Anterior cingulate cortex (tissue), 58 donors: ENCODE measurements at places on chromosomes 6 and 20.

DNA sequence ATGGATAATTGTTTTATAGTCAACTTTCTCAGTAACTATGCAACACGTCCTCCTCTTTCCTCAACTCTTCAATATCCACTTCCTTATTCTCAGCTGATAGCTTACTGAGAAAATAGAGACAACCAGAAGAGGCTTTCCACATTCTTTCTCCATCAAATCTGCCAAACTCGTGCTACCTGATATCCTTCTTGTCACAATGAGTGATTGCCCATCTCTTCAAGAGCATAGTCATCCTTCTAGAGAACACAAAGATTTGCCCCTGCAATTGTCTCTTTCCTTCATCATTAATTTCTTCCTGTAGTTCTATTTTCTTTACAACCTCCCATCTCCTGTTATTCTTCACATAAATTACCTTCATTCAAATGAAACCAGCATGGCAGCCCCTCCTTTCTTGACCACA is 75.9 kb upstream of the RGS17 start:
- no peak for DNase-seq

GRCh38 chr6:5250911-5251310 is 9.8 kb downstream of the LYRM4 start:
- no peak for DNase-seq

- no peak for DNase-seq
These were observed 32.2 kb upstream of the TULP1 start for GRCh38 chr6:35544769-35545361.

- no peak for DNase-seq
These were observed 51.1 kb upstream of the PREP start for GRCh38 chr6:105453968-105454367.

GRCh38 chr20:37381621-37382471 is 35.9 kb downstream of the SRC start:
- DNase-seq: no peak

- DNase-seq: no peak
These were observed 25.3 kb downstream of the NTSR1 start for GRCh38 chr20:62733891-62734290.

GRCh38 chr6:2622671-2623070 is 128.1 kb downstream of the MYLK4 start:
- DNase-seq: no peak

DNA sequence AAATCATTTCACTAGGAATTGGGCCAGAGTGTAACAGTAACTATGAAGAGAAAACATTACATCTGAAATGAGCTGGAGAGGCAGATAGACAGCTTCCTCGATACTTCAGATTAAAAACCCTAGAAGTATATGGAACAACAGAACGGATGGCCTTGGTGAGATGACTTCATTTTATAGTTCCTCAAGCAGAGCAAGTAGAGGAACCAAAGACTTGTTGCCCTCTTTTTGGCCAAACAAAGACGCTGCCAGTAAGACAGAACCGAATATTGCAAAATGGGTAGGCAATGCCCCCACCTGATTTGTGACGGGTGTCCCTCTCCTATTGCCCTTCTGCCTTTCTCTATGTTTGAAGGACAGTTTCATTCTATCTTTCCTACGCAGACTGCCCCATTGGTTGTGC is 53.5 kb downstream of the AGPAT4 start:
- no peak for DNase-seq

GRCh38 chr20:44516491-44516890 is 5.4 kb downstream of the SERINC3 start:
- DNase-seq: no peak

DNA sequence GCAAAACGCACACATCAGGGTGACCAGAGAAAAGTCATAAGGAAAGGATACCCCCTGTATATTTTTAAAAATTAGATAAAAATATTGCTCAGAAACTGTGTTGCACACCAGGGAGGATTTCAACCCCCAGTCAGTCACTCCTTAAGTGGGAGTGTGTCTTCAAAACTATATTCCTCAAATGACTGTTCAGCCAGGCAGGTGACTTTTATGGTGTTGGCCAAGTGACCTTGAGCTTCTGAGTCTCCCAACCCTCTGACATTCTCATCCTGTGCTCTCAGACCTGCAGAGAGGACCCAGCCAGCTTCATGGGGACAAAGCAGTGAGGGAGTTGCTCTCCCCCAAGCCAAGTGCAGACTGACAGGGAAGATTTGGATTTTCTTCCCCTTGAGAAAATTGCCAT is 311.9 kb upstream of the JARID2 start:
- DNase-seq: no peak

- no peak for DNase-seq
These were observed 3.2 kb downstream of the GNAS-AS1 start for GRCh38 chr20:58847463-58847862.

GRCh38 chr20:17859616-17860232 is 108.9 kb downstream of the SNX5 start:
- DNase-seq: no peak

DNA sequence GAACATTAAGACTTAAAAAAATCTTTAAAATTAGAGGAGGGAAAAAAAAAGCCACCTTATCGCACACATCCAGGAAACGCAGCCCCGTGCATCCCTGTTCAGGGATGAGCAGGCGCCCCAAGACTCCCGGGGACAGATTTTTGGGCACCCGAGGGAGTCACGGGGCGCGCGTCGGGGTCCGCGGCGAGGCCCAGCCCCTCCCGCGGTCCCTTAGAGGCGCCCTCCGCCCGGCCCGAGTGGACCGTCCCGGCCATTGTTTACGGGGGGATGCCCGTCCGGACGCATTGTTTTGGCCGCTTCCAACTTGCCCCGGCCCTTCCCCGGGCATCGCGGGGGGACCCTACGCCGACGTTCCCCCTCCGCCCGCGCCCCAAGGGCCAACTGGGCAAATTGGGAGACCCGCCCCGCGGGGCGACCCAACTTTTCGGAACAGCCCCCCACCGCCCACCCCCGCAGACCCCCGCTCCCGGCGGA is 610 bp downstream of the ZNF217 start:
- no peak for DNase-seq

DNA sequence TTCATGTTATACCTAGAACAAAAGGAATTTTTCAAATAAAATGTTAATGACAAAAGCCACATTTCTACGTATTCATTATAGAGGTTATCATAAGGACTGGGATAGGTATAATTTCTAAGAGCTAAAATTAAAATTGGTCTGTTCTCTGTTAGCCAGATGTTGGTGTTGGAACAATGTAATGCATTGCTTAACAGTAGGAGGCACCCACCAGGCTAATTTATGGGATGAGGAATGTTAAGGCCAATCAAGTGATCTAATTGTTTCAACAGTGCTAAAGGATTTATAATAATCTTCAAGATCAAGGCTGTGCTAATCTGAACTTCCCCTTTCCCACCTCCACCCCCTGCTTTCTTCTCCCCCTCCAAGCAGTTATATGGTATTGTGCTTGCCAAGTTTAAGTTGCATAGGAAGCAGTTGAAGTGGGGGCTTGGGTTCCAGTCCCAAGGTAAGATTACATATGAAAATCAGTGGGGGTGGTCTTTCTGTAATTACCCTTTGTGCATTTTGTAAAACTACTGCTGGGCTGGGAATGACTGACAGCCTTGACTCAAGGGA is 89.2 kb upstream of the BACH2 start:
- DNase-seq: no peak

DNA sequence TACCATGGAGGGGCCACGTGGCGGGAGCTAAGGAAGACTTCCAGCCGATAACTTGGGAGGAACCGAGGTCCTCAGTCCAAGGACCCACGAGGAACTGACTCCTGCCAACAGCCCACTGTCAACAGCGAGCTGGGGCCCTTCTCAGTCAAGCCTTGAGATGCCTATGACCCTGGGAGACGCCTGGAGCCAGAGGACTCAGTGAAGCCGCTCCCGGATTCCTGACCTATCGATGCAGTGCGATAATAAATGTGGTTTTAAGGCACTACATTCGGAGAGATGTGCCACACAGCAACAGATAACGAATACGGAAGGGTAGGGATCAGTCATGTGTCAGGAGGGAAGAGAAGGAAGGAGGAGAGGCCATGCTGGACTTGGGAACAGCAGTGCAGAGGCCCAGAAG is 208.5 kb downstream of the NFATC2 start:
- DNase-seq: no peak

- no peak for DNase-seq
These were observed 48.2 kb upstream of the ZNFX1 start for GRCh38 chr20:49326026-49326425.

- no peak for DNase-seq
These were observed 303.0 kb downstream of the FOXC1 start for GRCh38 chr6:1912731-1913130.
